Chondrocyte (in vitro differentiated cells): ENCODE measurements at places on chromosomes 7 and 10. TPM values are rescaled to one million over a fixed set of nuclear protein-coding genes. Genes with fewer than 3 reads are reported as not detected.

GRCh38 chr10:77601488-77601887 is 36.1 kb downstream of the KCNMA1 start:
- peaks cover 44% of the 10 kb centered on the region for H3K4me1 ChIP-seq
- no peaks in the 10 kb centered on the region for H3K36me3 ChIP-seq
- no peak for DNase-seq
- no peak overlapping the region for H3K4me3 ChIP-seq
- no peaks in the 10 kb centered on the region for H3K27me3 ChIP-seq

GRCh38 chr10:89398003-89398749 is 5.8 kb downstream of the IFIT1 start:
- no peaks in the 10 kb centered on the region for H3K36me3 ChIP-seq
- peak overlapping the region; percentile 63 for H3K27ac ChIP-seq
- H3K27me3 ChIP-seq: no peaks in the 10 kb centered on the region

DNA sequence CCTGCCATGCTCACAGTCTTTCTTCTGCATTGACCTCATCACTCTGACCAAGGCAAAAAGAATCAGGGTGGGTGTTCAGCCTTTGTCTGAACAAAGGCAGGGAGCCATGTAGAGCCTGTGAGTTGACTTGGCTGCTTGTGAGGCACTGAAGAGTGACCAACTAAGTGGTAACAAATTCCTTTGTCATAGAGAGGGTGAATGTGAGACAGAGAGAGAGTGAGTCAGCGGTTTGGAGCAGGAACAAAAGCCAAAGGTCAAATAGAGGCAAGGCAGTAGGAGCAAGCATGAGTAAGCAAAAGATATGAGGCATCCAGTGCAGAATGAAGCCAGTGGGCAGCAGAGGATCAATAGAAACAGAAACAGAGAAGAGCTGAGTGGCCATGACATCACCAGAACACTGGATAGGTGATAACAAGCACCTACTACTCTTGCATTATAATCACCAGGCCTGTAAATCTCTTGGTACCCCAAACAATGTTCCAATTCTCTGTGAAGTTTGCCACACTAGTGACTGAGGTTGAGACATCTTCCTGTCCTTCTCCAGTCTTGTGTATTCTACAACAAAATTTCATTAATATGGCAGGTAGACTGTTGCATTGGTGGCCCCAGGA is 116.2 kb upstream of the LAMB4 start:
- H3K4me1 ChIP-seq: peaks cover 13% of the 10 kb centered on the region
- no peaks in the 10 kb centered on the region for H3K27me3 ChIP-seq
- H3K27ac ChIP-seq: no peak overlapping the region
- H3K4me3 ChIP-seq: no peak overlapping the region
- no peak for DNase-seq

GRCh38 chr10:81179324-81179723 is 641.6 kb downstream of the SH2D4B start:
- no peak overlapping the region for H3K4me3 ChIP-seq
- no peaks in the 10 kb centered on the region for H3K36me3 ChIP-seq
- H3K27ac ChIP-seq: no peak overlapping the region
- H3K27me3 ChIP-seq: peaks cover 2% of the 10 kb centered on the region
- DNase-seq: no peak

Gene OPTN
- 80.9 to 151 TPM (median 150 TPM) in 3 replicates for total RNA-seq

Gene NXPH1
- total RNA-seq: not detected in 3 replicates

Gene KLF14
- 0.10 TPM in 1 of 3 replicates, not detected in the others for total RNA-seq

Gene SMKR1
- 0.20 TPM in 1 of 3 replicates, not detected in the others for total RNA-seq

Gene MYO1G
- 0.05 to 0.36 TPM in 2 of 3 replicates, not detected in the other for total RNA-seq

Gene APBB1IP
- total RNA-seq: not detected in 3 replicates

Gene UCMA
- total RNA-seq: not detected in 3 replicates
